ENCODE measurements at places on chromosomes 13 and 19. TPM values are rescaled to one million over a fixed set of nuclear protein-coding genes. Genes with fewer than 3 reads are reported as not detected.

The ZNF681 gene
- total RNA-seq, result 2.4 TPM

The CALR3 gene
- total RNA-seq, result not detected

The IGFL1 gene
- total RNA-seq, result 2.6 TPM

The RYR1 gene
- total RNA-seq, result 1.5 TPM

DNA sequence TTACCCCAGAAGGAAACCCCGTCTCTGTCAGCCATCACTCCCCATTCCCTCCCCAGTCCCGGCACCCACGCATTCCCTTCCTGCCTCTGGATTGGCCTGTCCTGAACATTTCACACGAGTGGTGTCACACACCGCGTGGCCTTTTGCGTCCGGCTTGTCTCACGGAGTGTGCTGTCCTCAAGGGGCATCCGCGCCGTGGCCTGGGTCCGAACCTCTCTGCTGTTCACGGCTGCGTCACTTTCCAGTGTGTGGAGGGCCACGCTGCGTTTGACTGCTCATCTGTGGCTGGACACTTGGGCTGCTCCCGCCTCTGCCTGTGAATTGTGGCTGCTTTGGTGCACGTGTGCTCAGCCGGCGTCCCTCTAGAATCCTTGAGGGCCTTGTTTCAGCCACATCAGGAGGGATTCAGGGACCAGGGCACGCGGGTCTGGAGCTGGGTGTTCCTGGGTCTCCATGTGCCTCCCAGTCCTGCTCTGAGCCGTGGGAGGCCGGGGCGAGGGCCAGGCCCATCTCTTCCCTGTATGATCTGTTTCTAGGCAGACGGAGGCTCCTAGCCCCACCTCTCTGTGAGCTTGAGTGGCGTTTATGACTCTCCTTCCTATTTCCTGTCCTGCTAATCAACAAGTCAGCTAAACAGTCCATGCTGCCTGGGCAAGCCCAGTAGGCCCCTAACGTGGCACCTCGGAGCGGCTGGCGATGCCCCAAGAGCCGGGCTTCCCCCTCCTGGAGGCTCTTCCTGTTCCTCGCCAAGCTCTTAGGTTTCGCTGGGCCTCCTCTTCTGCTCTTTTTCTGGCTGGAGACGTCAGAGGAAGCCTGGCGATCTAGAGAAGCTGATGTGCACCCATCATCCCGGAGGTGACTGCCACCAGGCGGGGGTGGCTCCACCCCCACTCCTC, 8.1 kb downstream of the STK11 start:
- peaks cover 31% of the 10 kb centered on the region for H3K4me1 ChIP-seq
- no peaks in the 10 kb centered on the region for H3K27me3 ChIP-seq
- no peak overlapping the region for H3K27ac ChIP-seq
- DNase-seq, result no peak

- no peaks in the 10 kb centered on the region for H3K36me3 ChIP-seq
- no peaks in the 10 kb centered on the region for H3K27me3 ChIP-seq
- H3K27ac ChIP-seq, result no peak overlapping the region
- no peaks in the 10 kb centered on the region for H3K4me1 ChIP-seq
- DNase-seq, result no peak
Measured at GRCh38 chr13:85538957-85539356, 260.3 kb downstream of the SLITRK6 start.
